Choroid plexus epithelial cell (primary cell): ENCODE measurements at places on chromosomes 11 and 22.

GRCh38 chr22:37823134-37823985, at the start of gene GALR3:
GALR3 (plus strand) TSS chr22:37823382; CDS start chr22:37823407, 25 bp downstream.
- no peak for DNase-seq

- no peak for DNase-seq
Observed at GRCh38 chr11:45502226-45502545, 163.2 kb downstream of the CHST1 start.

GRCh38 chr11:2446590-2447252, 1.9 kb downstream of the KCNQ1 start:
- no peak for DNase-seq

GRCh38 chr22:46892866-46893265, 130.4 kb downstream of the TBC1D22A start:
- no peak for DNase-seq

DNA sequence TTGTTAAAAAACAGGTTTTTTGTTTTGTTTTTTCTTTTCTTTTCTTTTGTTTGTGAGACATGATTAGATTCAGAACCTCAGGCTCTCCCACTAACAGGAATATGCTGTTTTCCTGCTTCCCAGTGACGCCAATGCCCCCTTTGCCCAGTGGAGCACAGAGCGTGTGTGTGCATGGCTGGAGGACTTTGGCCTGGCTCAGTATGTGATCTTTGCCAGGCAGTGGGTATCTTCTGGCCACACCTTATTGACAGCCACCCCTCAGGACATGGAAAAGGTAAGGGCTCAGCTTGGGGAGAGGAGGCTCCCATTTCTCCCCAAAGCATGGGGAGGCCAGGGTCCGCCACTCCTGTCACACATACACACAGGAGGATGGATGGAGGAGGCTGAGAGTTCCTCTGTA, 25.0 kb downstream of the CYB5R2 start:
- DNase-seq: no peak

DNA sequence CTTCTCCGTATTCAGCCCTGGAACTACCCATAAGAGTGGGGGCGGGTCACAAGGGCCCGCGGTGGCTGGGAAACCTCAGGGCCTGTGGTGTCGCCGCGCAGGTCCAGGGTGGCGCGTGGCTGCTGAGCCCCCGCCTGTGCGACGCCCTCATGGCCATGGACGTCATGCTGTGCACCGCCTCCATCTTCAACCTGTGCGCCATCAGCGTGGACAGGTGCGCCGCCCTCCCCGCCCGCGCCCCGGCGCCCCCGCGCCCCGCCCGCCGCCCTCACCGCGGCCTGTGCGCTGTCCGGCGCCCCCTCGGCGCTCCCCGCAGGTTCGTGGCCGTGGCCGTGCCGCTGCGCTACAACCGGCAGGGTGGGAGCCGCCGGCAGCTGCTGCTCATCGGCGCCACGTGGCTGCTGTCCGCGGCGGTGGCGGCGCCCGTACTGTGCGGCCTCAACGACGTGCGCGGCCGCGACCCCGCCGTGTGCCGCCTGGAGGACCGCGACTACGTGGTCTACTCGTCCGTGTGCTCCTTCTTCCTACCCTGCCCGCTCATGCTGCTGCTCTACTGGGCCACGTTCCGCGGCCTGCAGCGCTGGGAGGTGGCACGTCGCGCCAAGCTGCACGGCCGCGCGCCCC, 2.4 kb downstream of the DRD4 start:
- peak; percentile 20 for DNase-seq

- DNase-seq: no peak
Observed at GRCh38 chr11:130369141-130369691, 54.5 kb upstream of the ZBTB44 start.

DNA sequence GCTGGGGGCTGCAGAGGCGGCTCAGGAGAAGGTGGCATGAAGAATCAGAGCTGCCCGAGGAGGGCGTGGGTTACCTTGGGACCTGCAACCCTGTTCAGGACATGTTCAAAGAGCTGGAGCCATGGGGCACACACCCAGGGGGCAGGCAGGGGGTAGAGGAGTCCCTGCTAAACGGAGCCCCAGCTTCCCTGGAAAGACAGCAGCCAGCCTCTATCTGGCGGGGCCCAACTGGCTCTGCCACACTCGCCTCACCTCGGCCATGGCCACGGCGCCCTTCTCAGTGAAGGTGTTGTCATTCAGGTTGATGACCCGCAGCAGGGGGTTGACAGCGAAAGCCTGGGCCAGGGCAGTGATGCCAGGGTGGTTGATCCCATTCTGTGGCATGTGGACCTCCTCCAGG, 17.0 kb upstream of the CHADL start:
- no peak for DNase-seq

DNA sequence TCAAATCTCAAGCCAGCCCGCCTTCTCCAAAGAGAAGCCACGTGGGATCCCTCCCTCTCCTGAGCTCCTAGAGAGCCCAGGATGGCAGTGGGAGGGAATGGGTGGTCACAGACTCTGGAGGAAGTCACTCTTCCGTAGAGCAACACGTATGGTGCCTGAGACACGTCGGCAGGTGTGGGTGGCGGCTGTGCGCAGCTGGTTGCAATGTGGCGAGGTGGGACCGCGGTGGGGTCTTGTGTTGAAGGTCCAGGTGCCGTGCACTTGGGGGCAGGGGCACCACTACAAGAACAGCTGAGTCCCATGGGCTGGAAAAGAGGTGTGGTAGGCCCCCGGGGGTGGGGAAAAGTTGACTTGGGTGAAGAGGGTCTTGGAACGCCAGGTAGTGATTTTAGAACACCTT, 13.4 kb upstream of the CCND1 start:
- no peak for DNase-seq

DNA sequence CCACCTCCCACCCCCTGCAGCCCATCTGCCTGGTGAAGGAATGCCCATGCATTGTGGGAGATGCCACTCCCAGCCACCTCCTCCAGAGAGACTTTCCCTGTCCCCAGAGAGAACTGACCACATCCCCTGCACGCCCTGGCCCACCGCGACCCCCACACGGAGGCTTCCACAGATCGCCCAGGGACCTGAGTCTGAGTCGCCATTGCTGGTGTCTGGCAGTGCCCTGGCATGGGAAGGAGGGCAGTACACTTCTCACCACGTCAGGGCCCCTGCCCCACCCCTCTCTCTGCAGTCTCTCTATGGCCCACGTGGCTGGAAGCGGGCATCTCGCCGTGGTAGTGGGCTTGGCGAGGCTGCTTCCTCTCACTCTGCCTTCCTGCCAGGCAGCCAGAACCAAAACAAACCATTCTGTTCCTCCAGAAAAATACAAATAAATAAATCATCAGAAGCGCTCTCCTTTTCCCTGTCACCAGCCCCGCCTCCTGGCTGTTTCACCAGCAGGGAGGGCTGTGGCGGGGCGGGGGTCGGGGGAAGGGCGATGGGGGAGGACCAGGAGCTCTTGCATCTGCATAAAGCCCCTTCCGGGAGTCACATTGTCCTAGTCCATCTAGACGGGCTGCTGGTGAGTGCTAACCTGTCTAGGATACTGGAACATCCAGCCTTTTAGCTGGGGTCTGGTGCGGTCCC, 20.9 kb downstream of the SHISAL1 start:
- no peak for DNase-seq

DNA sequence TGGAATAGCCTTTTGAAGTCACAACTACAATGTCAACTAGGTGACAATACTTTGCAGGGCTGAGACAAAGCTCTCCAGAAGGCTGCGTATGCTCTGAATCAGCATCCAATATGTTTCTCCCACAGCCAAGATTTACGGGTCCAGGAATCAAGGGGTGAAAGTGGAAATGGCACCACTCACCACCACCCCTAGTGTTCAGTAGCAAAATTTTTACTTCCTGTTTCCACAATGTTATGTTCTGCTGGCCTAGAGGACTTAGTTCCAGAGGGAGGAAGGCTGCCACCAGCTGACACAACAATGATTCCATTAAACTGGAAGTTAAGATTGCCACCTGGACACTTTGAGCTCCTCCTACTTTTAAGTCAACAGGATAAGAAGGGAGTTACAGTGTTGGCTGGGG, 68.5 kb upstream of the MPEG1 start:
- DNase-seq: no peak

DNA sequence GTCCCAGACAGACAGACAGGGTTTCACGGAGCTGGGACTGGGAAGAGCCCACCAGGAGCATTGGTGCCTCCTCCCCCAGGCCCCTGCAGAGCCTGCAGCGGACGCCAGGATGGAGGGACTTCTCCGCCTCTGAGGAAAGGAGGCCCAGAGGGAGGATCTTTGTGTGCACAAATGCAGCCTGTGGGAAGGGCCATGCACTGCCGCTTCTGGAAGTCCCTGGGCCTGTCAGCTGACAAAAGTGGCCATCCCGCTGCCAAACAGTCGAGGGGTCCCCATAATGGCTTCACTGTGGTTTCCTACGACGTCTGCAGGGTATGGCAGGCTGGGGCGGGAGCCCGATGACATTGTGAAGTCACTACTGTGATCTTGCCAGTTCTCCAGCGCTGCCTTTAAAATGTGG, 73.8 kb downstream of the TP53I11 start:
- no peak for DNase-seq

GRCh38 chr11:76169473-76169896, 36.8 kb downstream of the WNT11 start:
- no peak for DNase-seq

DNA sequence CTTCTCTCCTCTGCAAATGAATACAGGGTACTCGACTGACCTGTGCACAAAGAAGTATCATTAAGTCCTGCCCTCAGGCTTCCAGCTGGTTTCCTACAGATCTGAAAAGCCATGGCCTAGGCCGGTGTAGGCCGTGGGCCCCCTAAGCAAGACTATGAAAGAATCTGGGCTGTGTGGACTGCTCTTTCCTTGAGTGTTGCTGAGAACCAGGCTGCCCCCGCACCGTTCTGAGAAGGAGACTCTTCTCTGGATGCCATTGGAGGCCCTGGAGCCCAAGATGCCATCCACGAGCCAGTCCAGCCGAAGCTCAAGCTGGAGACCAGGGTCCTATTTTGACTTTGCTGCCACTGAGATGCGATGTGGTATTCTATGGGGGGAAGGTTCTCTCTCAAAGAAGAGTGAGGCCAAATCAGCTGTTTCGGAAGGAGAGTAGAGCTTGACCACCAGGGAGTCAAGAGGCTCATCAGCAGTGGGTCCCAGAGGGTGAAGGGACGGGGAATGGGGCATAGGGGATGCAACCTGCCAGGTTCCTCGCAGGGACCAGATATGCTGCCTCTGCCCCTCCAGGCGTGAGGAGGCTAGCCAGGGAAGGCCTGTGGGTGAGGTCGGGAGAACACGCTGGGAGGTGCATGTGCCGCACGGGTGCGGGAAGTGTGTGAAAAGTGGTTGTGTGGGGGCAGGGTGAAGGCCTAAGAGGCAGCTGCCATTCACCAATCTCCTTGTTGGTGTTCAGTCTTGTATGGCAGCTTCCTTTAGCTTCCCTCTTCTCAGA, 96.4 kb upstream of the B3GAT1 start:
- no peak for DNase-seq

DNA sequence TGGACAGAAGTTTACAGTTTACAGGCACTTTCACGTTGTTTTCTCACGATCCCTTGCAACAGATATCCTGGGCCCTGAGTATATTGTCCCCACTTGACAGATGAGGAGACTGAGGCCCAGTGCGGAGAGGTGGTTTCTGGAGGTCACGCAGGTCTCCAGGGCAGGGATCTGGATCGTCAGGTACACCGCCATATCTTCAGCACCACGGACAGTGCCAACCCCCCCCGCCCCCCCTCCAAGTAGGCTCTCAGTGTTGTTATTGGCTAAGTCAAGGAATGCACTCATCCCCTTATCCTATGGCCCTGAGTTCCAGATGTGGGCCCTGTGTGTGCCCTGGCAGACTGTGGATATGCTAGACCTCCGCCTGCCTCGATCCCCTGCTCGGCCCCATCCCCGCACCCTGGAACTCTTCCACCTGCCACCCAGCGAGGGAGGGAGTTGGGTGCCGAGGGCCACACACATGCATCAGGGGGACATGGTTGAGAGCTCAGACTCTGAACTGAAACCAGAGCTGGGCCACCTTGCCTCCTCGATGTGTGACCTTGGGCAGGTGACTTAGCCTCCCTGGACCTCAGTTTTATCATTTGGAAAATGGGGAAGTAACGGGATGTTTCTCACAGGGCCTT, 37.5 kb downstream of the MPPED1 start:
- no peak for DNase-seq

- peak; percentile 51 for DNase-seq
Observed at GRCh38 chr11:67265633-67266448, 432 bp upstream of the GRK2 start.

DNA sequence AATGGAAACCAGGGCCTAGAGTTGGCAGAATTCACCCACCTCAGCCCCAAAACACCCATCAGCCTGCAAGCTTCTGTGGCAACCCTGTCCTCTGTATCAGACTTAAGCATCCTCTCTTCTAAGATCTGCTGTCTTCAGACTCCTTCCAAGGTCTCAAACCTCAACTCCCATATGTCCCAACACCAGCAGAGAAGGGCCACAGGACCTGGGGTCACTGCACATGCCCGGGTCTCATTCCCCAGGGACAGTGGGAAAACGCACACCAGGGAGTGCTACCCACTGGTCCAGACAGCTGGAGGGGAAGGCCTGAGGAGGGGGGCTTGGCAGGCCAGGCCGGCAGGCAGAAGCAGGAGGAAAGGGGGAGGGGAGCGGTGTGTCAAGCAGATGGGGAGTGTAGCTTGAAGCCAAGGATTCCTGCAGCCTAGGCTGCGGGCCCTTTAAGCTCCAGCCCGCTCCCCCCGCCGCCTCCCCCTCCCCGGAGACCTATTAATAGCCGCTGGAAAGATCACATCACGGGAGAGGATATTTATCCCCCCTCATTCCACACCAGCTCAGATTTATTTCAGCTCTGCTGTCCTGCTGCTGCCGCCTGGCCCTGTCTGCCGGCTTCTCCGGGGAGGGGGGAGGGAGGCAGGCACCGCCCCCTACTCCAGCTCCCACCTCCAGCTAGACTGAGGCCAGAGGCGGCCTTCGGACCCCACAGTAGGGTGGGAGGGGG, 16.7 kb downstream of the BCL9L start:
- DNase-seq: peak; percentile 97

GRCh38 chr11:11027288-11027687, 169.4 kb upstream of the ZBED5 start:
- DNase-seq: peak; percentile 63

- DNase-seq: no peak
Observed at GRCh38 chr11:118984825-118985224, 13.1 kb upstream of the CENATAC start.

GRCh38 chr11:12274056-12274455, 103.3 kb upstream of the PARVA start:
- DNase-seq: no peak

- DNase-seq: peak; percentile 96
Observed at GRCh38 chr11:94933223-94934130, 39.9 kb downstream of the CWC15 start.

DNA sequence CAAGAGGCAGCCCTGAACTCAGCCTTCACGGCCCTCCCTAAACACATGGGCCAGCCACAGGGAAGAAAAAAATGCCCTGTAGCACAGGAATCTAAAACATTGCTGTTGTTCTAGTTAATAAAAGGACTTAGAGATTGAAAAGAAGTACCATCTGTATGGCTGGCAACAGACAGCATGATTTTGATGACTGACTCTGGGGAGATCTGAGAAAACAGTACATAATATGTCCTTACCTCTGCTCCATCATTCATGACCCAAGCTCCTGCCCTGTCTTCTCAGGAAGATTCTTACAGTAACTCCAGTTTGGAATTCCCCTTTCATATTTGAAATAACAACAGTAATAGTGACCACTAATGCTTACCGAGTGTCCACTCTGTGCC, 244.2 kb downstream of the ETS1 start:
- DNase-seq: no peak
